Fibroblast of skin of back (primary cell): ENCODE measurements at places on chromosomes 1 and 21.

DNA sequence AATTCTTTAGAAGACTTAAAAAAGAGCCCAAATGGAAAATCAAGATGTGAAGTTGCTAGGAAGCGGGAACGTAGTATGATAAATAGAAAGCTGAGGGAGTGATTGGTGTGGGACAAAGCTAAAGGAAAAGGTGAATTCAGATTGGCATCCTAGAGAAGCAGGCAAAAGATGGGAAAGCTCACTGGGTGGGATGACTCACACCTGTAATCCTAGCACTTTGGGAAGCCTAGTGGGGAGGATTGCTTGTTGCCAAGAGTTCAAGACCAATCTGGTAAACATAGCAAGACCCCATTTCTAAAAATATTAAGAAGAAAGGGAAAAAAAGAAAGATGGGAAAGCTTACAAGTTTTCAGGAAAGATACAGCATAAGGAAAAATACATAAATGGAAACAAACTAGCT, 1.8 kb downstream of the MRPS21 start:
- DNase-seq = no peak

DNA sequence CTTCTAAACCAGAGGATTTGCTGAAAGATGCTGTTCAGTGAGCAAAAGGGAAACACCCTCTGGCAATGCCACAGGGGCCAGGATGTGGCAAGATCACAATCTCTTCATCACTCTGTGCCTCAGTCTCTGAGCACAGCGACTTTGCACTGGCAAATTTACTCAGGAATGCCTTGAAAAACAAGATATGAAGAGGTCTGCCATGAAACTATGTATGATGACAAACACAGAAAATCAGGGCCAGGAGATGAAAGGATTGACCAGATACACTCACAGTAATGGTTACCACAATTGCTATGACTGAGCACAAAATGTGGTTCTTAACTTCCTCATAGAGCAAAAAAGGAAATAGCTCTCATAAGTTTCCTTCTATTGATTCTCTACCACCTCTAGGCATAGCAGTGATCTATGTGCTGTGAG, 5.8 kb downstream of the TTC13 start:
- DNase-seq = peak; percentile 48

DNA sequence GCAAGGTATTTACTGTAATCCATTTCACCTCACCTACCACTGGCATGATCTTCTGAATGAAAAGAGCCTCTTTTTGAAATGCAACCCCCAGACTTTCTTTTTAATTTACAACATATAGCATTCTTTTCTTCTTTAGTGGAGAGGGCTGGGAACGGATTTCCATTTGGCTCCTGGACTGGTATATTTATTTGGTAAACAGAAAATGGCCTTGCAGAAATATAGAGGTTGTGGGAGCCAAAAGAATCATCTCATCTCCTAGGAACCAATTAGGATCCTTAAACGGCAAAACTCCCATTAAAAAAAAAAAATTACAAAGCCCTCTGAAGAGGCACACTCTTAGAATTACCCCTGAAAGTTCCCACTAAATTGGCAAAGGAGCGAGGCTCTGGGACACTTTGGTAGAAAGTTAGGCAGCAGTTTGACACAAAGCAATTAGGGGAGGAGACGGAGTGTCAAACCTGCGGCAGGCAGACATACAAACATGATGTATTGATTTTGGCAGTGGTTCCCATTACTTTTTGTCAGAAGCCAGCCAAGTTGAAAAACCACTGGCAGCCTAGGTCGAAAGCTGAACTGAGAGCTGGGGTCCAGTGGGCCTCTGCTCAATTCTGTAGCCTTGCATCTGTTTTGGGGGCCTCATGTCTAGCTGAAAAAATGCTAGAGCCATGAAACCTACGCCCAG, 135.1 kb upstream of the MAGI3 start:
- no peak for DNase-seq

GRCh38 chr21:26449161-26449560, 123.9 kb downstream of the CYYR1 start:
- peak; percentile 79 for DNase-seq

- DNase-seq = peak; percentile 98
These were observed 30.0 kb downstream of the ARHGEF10L start for GRCh38 chr1:17569200-17570139.

- no peak for DNase-seq
These were observed 126.7 kb downstream of the PGBD5 start for GRCh38 chr1:230299191-230300006.

DNA sequence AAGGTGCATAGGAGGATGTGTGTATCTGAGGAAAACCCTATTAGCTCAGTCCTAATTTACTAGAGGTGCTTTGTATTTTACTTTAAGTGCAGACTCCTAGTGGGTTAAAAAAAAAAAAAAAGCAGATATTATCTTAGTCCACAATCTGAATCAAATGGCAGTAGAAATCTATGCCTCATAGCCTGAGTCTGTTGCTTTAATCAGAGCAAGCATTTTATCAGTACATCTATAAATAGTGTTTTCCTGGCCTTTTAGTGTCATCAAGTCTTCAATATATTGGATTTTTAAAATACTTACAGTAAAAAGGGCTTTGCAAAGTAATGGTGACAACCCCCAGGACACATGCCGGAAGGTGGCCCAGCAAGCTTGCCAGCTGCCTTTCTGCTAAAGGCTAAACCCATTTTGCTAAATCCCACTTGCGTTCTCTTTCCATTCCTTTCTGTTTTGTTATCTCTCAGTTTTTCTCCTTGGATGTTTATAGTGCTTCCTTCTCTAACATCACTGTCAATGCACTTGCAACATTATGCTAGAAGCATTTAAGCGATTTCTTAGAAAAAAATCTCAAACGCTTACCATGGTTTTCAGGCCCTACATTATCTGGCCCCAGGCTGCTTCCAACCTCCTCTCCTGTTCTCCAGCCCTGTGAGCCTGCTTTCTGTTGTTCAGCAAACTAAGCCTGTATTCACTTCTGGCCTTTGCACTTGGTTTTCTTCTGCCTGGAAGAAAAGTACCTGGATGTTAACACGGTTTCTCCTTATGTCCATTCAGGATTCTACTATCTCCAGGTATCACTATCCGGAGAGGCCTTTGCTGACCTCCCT, 206.3 kb downstream of the PDE4B start:
- DNase-seq = no peak
